CMK (cell line): ENCODE measurements at places on chromosomes 6 and 20.

- DNase-seq: no peak
These were observed 10.1 kb upstream of the PGC start for GRCh38 chr6:41757271-41757670.

GRCh38 chr20:38272961-38273360 is 12.4 kb upstream of the KIAA1755 start:
- DNase-seq: no peak

- DNase-seq: no peak
These were observed 172.9 kb downstream of the MCHR2 start for GRCh38 chr6:99821164-99821563.

DNA sequence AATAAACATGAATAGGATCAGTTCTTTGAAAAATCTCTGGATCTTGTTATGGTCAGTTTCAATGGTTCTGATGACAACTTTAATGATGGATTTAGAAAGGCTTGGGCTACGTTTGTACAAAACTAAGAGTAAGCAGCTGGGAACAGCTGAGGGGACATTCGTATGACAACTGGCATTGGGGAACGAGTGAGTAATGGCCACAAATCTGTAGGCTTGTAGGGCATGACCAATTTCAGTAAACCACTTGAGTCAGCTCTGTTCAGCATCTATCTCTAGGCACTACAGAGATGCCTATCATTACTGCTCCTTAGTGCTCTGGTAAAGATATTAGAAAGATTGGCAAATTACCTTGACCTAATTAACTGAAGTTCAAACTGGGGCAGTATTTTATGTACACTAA is 1375.6 kb downstream of the EPHA7 start:
- DNase-seq: no peak

DNA sequence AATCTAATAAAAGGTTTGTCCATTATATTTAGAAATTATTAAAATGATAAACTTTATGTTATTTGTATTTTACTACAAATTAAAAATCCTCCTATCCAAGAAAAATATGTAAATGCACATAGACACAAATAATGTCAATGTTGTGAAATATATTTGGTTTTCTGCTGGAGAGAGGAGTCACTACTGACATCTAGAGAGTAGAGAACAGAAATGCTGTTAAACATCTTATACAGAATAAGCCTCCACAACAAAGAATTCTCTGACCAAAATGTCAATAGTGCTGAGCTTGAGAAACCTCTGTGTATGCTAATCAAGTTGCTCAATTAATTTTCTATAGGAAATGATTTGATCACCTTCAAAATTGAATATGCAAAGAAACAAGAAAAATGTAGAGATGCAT is 12.4 kb downstream of the HTR1B start:
- no peak for DNase-seq

DNA sequence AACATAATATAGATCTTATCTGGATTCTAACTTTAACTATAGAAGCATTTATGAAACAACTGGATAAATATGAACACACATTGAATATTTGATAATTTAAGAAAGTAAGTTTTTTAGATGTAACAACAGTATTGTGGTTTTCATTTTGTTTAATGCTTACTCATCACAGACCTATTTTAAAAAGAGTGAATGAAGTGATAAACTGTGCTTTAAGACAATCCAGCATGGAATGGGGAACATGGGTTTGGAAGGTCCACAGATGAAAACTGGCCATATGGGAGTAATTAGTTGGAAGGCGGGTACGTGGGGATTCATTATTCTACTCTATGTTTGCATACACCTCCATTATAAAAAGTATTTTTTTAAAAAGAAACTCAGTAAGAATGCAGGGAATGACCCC is 21.2 kb downstream of the EPB41L2 start:
- no peak for DNase-seq

GRCh38 chr6:110731196-110731595 is 84.1 kb downstream of the CDK19 start:
- no peak for DNase-seq

GRCh38 chr6:129903082-129903481 is 42.0 kb upstream of the TMEM244 start:
- no peak for DNase-seq

DNA sequence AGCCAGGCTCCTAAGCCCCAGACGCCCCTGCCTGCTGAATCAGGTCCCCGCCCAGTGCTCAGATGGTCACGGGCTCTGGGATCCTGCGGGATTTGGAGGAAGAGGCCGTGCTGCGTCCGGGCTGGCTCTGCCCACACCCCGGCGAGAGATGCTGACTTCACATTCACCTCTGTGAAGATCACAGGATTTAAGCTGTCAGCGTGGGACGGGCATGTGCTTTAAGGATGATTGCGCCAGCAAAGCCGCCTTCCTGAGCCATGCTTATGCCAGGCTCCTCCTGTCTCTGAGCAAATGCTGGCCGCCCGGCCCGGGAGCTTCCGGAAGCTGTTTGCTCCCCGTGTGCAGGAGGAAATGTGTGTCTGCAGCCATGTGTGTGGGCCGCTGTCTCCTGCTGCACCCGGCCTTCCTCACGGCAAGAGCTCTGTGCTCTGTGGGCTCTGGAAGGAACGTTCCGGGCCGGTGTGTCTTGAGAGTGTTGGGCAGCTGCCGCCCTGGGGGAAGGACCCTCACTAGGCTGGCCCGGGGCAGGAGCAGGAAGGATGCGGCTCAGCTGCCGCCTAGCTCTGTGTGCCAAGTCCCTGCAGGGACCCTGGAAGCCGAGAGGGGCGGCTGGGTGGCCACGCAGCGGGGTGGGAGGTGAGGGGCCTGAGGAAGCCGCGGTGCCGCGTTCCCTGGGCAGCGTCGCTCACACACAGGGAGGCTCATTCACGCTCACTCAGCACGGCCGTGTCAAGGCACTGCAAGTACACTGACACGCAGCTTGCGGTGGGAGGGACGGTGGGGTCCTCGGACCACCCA is 19.0 kb upstream of the BHLHE23 start:
- DNase-seq: no peak

DNA sequence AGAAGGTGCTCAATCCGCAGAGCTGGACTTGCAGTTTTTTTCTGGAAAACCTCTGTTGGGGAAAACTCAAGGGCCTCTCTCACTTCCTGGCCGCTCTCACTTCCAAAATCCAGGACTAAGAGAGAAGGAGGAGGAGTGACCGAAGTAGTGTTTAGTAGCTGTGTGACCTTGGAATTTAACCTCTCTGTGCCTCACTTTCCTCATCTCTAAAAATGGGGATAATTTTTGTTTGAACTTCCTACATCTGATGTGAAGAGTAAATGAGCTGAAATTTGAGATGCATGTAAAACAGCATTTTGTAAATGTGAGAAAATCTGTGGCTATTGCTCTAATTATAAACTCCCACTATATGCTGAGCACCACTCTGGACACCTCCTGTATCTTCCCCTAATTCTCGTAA is 5.1 kb downstream of the SLC13A3 start:
- DNase-seq: no peak

DNA sequence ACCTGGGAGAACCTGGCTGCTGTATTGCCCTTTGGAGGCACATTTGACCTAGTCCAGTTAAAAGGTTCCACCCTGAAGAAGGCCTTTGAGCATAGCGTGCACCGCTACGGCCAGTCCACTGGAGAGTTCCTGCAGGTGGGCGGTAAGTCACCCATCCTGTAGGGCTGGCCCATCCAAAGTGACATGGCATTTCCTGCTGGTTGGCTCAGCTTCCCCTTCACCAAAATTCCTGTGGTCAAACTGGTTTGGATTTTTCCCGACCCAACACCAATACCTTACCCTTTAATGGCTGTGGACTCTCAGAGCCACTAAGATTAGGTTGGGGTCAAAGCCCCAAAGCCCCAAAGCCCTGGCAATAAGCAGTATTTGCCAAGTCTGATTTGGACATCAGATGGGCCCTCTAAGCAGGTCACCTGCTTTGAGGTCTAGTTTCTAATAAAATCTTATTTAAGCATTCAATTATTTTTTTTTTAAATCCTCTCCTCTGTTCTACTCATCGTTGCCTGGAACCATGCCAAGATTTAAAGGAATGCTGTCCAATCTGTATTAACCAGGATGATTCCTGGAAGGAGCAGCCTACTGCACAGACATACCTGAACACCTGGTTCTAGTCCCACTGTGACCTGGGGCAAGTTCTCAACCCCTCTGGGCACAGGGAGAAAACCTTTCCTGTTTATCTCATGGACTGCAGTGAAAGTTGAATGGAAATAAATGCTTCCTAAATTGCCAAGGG is 40.8 kb downstream of the NT5E start:
- no peak for DNase-seq

DNA sequence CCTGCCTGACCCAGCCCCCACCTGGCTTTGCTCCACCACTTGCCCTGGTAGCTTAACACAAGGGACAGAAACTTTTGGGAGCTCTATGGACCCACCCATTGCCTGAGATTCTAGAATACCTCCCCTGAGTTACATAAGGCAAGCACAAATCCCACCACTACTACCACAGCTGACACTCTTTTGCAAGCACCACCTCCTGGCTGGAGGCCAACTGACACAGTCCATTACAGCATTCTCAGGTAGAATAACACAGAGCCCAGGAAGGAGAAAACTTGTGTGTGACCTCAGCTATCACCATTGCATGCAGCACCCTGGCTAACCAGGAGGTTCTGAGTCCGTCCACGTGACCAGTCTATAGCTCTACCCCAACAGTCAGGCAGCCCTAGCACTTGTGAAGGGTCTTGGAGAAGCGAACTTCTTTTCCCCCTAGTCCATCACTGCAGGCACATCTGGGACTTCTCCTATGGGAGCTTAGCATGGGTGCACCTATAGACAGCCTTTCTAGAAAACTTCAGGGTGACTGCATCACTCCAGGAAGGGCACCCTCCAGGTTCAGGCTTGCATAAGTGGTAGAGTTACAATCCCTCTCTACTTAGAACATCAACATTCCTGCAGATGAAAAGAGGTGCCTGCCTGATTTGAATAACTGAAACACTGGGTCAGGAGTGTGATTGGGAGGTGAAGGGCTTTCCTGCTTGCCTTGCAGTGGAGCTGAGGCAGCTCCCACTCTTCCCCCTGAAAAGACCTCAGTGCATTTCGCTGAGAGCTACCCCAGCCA is 30.1 kb downstream of the CITED2 start:
- no peak for DNase-seq

GRCh38 chr20:2804852-2805688 is 4.6 kb upstream of the CPXM1 start:
- no peak for DNase-seq

DNA sequence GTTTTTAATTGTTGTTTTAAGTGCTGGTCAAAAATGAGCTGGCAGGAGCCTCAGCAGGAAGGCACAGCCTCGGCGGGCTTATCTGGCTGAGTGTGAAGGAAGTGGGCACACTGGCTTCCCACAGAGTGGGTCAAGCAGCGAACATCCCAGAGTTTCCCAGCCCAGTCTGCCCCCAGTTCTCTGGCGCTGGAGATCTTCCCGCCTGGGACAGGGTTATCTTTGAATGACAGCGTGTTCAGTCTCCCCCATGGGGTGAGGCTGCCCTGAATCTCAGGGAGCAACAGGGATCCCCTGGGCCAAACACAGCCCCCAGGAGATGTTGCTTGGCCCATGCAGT is 122.2 kb upstream of the PTPN1 start:
- peak; percentile 80 for DNase-seq

DNA sequence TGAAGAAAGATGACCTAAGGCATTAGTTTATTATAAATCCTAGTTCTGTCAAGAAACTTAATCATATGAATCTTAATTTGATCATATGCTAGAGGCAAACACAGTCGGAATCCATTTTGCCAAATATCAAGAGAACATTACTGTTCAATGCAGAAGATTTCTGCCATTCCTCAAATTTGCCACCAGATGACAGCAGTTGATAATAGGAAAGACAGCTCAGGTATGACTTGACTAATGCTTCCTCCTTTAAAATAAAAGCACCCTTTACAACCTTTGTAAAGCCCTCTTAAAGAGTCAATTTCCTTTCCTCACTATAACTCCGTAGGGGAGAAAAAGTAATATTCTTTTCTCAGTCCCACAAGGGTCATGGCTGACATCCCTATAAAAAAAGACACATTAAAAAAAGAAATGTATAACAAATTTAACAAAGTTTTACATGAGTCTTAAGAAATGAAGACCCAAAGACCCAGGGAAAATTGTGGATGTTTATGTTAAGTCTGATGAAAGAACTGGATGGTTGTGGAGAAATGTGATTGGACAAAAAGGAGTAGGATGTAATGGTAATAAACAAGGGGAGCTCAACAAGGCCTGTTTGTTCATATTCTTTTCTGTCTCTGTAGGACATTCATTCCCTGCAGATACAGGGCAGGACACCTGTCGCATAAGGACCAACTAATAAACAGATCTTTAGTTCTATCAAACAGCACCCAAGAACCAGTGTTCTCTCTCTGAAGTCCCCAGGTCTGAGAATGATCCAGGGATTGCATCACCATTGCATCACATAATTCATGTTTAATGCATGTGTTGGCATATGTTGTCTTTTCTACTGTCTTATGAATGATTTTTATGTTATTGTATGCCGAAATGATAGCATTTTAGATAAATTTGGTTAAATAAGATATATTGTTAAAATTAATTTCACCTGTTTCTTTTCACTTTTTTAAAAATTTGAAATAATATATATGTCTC is 23.0 kb upstream of the IL17A start:
- no peak for DNase-seq

DNA sequence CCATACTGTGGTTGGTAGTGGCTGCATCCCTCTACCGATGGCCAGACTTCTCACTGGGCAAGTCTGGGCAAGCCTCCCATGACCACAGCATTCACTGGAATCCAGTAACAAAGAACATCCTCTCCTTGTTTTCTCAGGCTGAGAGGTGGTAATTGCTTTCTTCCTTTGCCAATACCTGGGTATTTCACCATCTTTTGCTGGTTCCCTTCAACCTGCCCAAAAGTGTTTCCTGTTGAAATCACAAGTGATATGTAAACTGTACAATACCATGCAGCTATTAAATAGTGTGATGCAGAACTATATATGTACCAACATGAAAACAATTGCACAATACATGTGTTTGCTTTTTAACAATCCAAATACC is at the start of gene PTCHD4:
Gene PTCHD4, minus strand, starts transcription at position 55 of the 364 bp plus-strand sequence. CDS start 42,240 bp downstream, outside the sequence.
- DNase-seq: no peak

- no peak for DNase-seq
These were observed 39.3 kb downstream of the HUS1B start for GRCh38 chr6:617456-618100.

GRCh38 chr6:130969791-130970491 is 93.1 kb downstream of the EPB41L2 start:
- no peak for DNase-seq

DNA sequence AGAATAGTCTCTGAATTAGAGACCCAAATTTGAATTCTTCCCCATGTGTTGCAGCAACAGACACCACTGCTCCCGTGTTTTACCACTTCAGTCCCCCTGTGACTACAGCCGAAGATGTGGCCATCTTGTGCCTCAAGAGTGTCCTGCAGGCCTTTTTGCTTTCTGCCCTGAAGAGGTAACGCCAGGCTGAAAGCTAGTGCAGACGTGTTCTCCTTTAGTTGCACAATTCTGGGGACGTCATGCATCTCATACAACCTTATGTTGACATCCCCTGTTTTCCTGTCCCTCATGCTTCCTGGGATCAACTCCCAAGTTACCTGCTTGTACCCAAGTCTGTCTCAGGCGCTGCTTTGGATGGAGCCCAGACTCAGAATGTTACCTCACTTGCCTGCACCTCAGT is 69.1 kb upstream of the SLC22A23 start:
- no peak for DNase-seq
